ENCODE measurements at places on chromosomes 3 and 15.

GRCh38 chr3:108319428-108320082 is 23.2 kb downstream of the HHLA2 start:
- no peak for DNase-seq

- DNase-seq = no peak
Measured at GRCh38 chr3:176848431-176849214, 348.7 kb downstream of the TBL1XR1 start.

- DNase-seq = no peak
Measured at GRCh38 chr3:49785565-49786356, 581 bp downstream of the IP6K1 start.

DNA sequence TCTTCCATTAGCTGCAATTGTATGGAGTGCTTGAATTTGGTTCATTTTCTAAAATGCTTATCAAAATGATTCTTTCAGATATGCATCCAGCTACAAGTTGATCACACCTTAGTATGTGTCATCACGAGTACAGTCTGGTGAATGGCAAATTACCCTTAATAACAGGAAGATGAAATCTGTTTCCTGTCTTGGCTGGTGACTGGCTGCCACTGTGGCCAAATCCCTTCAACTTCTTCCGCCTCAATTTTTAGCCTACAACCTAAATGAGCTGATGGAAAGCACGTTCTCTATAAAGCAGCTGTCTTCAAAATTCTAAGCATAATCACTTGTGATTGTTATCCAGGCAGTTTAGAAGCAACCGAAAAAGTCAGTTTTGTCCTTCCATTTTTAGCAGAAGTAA is 387.1 kb upstream of the NECTIN3 start:
- DNase-seq = no peak

DNA sequence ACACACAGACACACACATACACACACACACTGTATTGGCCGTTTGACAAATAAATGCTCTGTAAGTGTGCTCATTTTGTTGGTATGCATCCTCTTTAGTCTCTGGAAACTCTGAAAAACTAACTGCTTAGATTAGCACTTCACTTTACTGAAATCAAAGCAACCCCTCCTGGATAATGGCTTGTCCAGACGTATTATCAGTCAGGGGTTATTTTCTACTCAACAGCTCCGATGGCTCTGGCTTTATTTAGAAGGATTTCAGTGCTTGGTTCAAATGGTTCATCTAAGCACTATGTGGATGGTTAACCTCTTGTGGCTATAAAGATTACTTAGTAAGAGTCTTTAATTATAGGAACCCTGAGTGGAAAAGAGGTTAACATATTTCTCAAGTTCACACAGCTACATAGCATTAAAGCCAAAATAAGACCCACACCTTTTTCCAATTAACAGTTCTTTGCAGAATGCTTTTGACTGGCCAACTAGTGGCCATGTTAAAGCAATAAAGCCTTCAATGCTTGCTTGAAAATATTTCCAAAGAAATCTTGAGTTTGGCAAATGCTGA is 516.1 kb upstream of the NAALADL2 start:
- DNase-seq = no peak

DNA sequence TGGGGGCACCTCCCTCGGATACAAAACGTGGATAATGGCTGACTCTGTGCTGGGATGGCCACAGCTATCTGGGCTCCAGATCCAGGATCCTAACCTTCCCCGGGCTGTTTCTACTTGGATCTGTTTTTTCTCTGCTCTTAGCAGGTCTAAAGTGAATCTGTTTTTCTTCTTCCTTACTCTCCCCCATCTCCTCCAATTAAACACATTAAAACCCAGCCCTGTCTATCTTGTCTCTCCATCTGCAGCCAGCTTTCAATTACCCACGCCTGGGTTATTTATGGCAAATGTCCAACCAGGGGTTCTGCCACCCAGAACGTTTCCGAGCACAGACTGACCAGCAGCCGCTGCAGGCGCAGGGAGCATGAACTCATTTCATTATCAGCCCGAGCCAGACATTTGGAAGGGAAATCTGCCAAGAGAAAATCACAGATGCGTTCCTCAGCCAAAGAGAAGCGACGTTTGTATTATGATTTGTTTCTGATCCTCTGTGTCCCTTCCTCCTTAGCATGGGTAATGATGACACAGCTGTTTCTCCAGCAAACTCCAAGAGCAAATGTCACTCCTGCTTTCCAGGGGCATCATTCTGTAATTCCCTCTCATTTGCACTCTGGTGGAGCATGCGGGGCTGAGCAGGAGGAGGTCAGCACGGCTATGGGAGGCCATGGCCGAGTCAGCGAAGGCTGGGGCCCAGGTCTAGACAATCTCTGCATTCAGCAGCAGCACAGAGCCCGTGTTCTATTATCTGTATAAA is 42.0 kb downstream of the UMPS start:
- DNase-seq = peak; percentile 69

DNA sequence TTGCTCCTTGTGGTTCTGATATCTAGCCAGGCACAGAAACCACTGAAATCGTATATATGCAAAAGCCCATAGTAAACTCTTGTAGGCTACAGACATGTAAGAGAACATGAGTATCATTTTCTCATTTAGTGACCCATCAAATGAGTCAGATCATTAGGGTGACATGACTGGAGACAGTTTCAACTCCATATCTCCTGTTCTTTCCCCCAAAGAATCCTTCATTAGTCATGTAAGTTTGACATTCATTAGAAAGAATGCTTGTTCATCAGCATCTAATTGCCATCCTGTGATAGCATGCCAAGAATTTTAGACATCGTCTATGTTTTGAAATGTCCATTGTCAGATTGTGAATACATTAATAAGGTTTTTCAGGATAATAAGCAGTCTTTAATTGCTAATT is 264.9 kb upstream of the TPM1 start:
- no peak for DNase-seq

All from SJSA1 (cell line).